Vagina (tissue), 2 donors: ENCODE measurements at places on chromosomes 12 and 14.

- no peak for DNase-seq
Observed at GRCh38 chr12:51441583-51441982, 17.0 kb downstream of the SLC4A8 start.

DNA sequence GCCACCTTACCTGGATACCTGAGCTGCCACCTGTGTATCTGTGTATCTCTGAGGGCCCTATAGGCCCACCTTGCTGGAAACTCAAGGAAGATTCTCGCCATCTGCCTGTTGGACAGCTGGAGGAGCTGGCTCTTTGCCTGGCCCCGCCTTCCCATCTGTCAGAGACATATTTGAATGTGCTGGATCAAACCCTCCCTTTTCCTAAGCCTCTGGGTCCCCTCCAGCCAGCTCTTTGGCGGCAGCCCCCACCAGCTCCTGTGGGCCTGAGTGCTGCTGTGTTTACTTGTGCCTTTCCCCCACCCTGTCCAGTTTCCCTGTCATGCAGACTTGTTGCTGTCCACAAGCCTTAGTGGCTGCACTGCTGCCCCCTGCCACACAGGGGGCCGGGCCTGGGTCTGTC, 55.9 kb upstream of the SRSF5 start:
- no peak for DNase-seq

GRCh38 chr14:81625343-81625742, 91.7 kb upstream of the SEL1L start:
- DNase-seq, result no peak

- DNase-seq, result no peak
Observed at GRCh38 chr14:104350463-104351185, 212.2 kb downstream of the KIF26A start.

GRCh38 chr14:76109087-76109880, 42.4 kb upstream of the GPATCH2L start:
- no peak for DNase-seq
